ENCODE measurements at places on chromosomes 7 and 10. TPM values are rescaled to one million over a fixed set of nuclear protein-coding genes. Genes with fewer than 3 reads are reported as not detected.

Gene PURB
- total RNA-seq, result 22.4 TPM

GRCh38 chr10:69139961-69140360, 16.0 kb downstream of the VPS26A start:
- peak; percentile 56 for DNase-seq

Gene MMRN2
- 19.1 TPM for total RNA-seq

GRCh38 chr10:99345350-99345749, 16.2 kb downstream of the CNNM1 start:
- DNase-seq, result no peak

GRCh38 chr7:28062197-28062991, 118.2 kb downstream of the JAZF1 start:
- DNase-seq, result peak; percentile 90

GRCh38 chr7:23383225-23383624, 84.1 kb downstream of the MALSU1 start:
- DNase-seq, result no peak

Gene PNLIPRP3
- not detected for total RNA-seq

GRCh38 chr7:41445946-41446345, 256.9 kb downstream of the INHBA start:
- DNase-seq, result no peak

- DNase-seq, result no peak
Measured at GRCh38 chr7:137925754-137926153, 76.1 kb downstream of the CREB3L2 start.

Gene HOXA11
- total RNA-seq, result 0.25 TPM

DNA sequence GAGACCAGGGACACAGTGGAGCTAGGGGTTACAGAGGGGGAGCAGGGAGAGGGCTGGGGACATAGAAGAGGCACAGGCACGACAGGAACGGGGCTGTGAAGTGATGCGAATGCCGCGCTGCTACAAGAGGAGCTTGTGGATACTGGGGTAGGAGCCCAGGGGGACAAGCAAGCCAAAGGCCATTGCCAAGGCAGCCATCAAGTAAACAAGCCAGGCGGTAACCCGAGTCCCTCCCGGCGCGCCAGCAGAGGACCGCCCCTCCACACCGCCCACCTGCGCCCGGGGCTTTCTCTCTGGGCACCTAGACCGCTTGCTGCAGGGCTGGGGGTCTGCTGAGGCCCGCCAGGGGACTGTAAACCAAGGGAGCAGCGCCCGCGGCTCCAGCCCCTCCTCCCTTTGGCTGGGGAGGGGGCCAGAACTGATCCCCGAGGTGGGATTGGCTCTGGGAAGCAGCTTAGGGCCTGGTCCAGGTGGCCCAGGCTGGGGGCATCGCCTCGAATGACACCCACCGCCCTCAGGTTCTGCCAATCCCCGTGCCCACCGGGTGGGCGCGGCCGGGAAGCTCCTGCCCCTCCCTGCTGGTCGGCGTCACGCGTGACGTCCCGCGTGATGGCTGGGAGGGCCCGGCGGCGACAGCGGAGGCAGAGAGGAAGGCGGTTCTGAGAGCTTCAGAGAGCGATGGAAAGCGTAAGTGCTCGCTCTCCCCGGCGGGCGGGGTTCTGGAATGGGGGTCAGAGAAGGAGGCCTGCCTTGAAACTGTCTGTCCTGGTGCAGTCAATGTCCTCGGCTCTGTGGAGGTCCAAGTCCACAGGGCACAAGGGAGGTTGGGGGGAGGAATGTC, 982 bp downstream of the SFXN3 start:
- DNase-seq, result peak; percentile 85

DNA sequence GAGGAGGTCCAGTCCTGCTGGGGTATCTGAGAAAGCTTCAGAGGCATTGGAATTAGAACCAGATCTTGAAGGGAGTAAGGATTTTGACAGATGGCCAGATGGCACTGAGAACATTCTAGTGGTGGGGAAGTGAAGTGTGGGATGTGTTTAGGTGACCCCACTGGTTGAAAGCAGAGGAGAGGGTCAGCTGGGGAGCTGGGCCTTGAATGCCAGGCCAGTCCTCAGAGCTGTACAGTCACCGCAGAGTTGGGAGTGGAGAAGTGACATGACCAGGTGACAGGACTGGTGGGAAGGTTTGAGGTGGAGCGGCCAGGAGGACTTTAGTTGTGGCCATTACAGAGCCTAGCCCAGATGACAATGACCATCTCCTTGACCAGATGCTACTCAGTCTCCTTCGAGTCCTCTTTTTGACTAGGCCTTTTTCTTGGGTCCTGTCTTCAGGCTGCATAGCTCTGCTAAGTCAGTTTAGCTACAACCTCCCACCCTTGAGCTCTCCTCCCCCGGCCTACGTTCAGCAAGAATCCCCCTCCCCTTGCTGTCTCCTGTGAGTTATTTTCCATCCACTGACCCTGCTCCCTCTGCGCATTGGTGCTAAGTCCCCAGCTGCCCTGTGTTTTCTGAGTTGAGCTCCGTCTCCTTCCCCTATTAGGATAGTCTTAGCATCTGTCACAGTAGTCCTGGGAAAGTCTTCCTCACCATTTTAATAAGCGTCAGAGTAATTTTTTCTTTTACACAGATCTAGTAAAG, 56.3 kb downstream of the CCNY start:
- DNase-seq, result no peak

DNA sequence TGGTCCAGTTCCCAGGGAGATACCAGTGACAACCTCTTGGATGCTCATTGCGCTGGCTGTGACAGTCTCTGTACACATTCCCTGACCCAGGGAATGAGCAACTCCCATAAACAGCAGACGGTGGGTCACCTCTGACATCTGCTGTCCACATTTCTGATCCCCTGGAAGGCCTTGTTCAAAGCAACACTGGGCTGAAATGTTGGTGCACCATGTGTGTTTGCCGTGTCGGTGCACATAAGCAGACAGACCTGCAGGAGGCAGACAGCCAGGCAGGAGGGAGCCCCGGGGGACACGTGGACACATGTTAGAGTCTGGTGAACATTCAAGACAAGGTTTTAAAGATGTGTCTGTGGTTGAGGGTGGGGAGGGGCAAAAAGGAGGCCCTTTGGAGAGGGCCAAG, 254.9 kb downstream of the PLXNA4 start:
- no peak for DNase-seq

Gene ABCB4
- total RNA-seq, result 2.6 TPM

GRCh38 chr10:133199488-133199885, 30.5 kb upstream of the UTF1 start:
- no peak for DNase-seq

DNA sequence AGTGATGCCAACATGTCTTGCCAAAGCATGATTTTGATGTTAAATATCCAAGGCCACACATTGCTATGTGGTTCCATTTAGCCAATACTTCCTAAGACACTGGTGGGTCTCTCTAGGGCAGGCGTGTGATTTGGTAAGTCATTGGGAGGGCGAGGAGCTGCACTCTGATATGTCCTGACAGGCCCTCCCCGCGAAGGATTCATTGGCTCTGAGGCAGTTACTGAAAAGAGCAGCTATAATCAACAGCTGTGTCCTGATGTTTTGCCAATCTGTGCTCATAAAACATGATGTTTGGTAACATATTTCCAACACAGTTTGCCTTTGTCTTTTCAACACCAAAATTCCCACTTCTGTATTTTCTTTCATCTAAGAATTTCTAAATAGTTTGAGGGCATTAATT, 646.7 kb downstream of the PARD3 start:
- no peak for DNase-seq

- no peak for DNase-seq
Measured at GRCh38 chr10:30751678-30752331, 122.3 kb upstream of the LYZL2 start.

Gene C10orf105
- 0.47 TPM for total RNA-seq

DNA sequence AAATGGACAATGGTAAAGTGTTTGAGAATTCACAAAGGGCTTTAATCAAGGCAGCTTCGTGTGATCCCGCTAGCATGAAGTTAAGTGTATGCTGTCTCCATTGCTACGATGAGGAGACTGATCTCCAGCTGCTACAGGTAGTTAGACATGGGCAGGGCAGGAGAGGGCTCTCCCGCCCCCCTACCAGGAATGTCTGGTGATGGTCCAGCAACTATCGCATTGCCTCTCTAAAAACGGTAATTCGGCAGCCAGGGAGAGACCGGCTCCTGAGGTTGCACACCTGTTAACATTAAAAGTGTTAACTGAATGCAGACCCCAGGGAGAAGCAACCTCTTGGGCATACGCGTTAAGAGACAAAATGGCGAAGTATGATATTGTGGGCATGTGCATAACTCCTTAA, 37.9 kb downstream of the SVIL start:
- DNase-seq, result no peak

DNA sequence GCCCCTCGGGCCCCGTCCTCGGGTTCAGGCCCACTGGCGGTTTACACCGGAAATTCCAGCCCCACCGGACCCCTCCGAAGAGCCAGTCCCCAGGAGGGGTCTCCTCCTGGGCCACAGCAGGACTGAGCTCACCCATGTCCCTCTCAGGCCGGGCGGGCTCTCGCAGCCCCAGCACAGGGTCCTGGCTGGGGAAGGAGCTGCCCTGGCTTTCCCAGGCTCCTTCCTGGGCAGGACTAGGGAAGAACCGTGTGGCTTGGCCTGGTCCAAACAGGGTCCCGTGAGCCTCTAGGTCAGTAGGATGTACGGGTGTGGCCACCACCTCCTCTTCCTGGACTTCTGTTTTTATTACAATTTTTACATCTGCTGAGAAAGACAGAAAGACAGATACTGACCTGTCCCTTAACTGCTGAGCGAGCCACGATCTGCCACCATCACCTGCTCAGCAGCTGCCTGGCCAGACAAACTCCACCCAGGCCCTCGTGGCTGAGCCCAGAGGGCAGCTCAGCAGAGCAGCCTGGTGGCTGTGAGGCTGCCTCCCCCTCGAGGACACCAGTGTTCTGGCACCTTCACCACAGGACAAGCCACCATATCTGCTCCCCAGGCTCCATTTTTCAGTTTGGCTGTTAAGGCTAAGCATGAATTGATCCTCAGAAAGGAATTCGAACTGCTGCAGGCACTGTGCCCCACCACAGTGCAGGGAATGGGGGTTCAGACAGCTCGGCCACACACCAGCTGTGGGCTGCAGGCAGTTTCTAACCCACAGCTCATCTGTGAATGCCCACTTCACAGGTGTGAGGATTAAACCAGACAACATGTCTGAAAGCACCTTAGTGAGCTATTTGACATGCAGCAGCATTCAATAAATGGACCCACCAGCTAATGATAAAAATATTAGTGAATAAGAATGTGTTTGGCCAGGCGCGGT, 14.5 kb upstream of the ZNF777 start:
- no peak for DNase-seq

Gene PON1
- 1.2 TPM for total RNA-seq

Gene ZPBP
- 67.0 TPM for total RNA-seq

DNA sequence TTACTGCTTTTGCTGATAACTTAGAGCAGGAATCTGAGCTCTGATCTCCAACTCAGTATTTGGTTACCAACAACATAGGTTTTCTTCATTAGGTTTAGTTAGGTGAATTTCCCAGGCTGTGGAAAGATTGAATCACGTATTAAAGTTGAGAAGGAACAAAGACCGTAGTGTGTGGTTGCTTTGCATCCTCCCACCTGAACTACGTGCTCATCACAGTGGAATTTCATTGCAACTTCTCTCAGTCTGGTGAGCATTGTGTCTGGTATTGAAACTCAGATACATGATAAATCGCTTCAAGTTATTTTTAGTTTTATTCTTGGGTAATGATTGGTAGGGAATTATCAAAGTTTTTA, 139.4 kb upstream of the AKR1E2 start:
- DNase-seq, result no peak

Gene JCAD
- 109 TPM for total RNA-seq

Gene CNNM1
- 53.8 TPM for total RNA-seq

DNA sequence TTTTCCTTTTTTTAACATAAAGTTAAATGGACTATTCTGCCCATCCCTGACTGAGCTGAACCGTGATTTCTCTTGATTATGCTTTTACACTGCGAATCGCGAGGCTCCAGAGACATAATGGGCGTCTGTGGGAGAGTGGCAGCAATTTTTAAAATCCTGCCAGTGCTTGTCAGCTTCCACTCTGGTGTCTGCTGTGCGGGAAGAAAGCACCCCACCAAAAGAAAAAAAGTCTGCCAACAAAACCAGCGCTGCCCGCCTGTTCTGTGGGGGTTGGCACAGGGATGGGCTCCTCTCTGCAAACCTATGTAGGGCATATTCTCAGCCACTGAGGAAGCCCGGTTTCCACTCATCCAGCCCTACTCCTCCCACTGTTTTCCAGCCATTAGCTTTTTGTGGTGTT, 592.3 kb upstream of the GALNT17 start:
- no peak for DNase-seq

Gene ADCK2
- total RNA-seq, result 21.2 TPM
